ENCODE measurements at places on chromosomes 16 and 17. TPM values are rescaled to one million over a fixed set of nuclear protein-coding genes. Genes with fewer than 3 reads are reported as not detected.

EXOC3L1 gene
- 0.05 TPM for total RNA-seq

KIF19 gene
- 0.06 TPM for total RNA-seq

KRTAP4-7 gene
- total RNA-seq, result not detected

CCL7 gene
- 0.27 TPM for total RNA-seq

CES4A gene
- 3.1 TPM for total RNA-seq

DNASE1L2 gene
- total RNA-seq, result 1.3 TPM

CCDC40 gene
- total RNA-seq, result 7.0 TPM

ACSM3 gene
- 3.9 TPM for total RNA-seq

SOX9 gene
- total RNA-seq, result 12.2 TPM

P2RX5 gene
- total RNA-seq, result 16.9 TPM

TBX2 gene
- total RNA-seq, result 4.6 TPM

MT1H gene
- total RNA-seq, result not detected

PDE6G gene
- total RNA-seq, result 3.6 TPM
